Lung (tissue), 17 donors: ENCODE measurements at places on chromosomes 5 and 9. TPM values are rescaled to one million over a fixed set of nuclear protein-coding genes. Genes with fewer than 3 reads are reported as not detected.

- no peak overlapping the region for H3K27ac ChIP-seq
- no peaks in the 10 kb centered on the region for H3K4me1 ChIP-seq
- peak; percentile 81 for DNase-seq
- no peaks in the 10 kb centered on the region for H3K36me3 ChIP-seq
- no peaks in the 10 kb centered on the region for H3K27me3 ChIP-seq
- H3K4me3 ChIP-seq = no peak overlapping the region
Measured at GRCh38 chr5:33321026-33321425, 119.7 kb upstream of the TARS1 start.

DNA sequence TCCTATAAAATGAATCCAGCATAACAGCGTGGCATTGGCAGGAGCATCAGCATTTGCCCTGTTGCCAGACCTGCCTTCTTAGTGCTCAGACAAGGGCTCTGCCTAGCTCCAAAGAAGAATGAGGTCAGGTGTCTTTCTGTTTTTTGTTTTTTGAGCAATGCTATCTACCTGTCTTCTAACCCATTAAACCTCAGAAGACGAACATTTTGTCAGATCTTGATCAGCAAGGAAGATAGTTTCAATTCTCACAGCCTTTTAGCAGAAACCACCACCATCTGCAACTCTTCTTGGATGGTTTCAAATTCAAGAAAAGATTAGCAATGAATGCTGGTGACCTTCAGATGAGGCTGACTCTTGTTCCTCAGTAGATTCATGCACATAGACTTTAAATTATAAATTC lies 103.5 kb upstream of the IQGAP2 start:
- H3K27me3 ChIP-seq = no peaks in the 10 kb centered on the region
- no peak overlapping the region for H3K4me3 ChIP-seq
- DNase-seq = no peak
- H3K27ac ChIP-seq = no peak overlapping the region
- H3K36me3 ChIP-seq = no peaks in the 10 kb centered on the region

GRCh38 chr5:79133657-79134451 lies 22.2 kb downstream of the BHMT start:
- H3K4me3 ChIP-seq = no peak overlapping the region
- peak overlapping the region; percentile 40 for H3K27ac ChIP-seq
- no peaks in the 10 kb centered on the region for H3K27me3 ChIP-seq

DNA sequence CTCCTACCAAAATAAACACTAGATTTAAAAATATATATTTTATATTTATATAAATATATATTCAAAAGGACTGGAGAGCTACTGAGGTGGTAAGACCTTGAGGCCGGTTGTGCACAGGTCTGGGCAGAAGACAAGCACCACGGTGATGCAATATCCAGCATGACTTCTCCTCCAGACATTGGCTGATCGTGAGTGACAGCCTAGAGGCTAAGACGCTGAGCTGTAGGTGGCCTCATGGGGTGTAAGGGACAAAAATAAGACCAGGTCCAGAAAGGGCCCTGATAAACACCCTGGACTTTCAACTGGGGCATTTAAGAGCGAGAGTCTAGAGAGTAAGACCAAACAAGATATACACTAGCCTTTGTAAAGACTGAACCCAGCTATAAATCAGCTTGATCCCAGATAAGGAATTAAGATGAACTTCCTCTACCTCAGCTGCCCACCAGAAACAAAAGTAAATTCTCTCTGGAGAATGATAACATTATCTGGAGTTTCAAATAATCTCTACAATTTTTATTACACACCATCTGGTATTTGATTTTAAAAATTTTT lies 14.2 kb upstream of the C5orf47 start:
- no peak overlapping the region for H3K4me3 ChIP-seq
- no peak overlapping the region for H3K27ac ChIP-seq
- no peak for DNase-seq
- H3K4me1 ChIP-seq = no peaks in the 10 kb centered on the region
- H3K36me3 ChIP-seq = no peaks in the 10 kb centered on the region

TNIP1 gene
- 142 TPM for total RNA-seq
